ENCODE measurements at places on chromosomes 6 and 20.
A peak's percentile ranks its signal among the peaks of the same experiment; 100 is the strongest.

GRCh38 chr6:154611241-154611640 is 100.8 kb upstream of the CNKSR3 start:
- no peak for DNase-seq

DNA sequence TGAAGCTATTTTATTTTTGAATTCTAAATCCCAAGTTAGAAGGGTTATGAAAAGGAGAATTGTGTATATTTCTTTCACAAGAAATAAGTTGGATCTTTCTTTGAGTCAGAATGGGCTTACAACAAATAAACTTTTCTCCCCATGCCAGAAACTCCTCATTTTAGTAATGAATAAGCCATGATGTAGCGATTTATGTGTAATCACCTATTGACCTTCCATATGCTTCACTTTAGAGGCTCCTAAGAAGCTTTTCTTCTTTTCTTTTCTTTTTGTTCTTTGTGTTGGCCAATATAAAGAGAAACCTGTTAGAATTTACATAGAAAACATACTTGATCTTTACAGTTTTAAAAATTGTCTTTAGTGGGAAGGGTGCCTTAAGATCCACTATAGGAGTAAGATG is 370.2 kb downstream of the UTRN start:
- DNase-seq, result no peak

GRCh38 chr20:833121-833449 is 430 bp upstream of the FAM110A start:
- no peak for DNase-seq

- no peak for DNase-seq
These were observed 104.7 kb downstream of the BMP7 start for GRCh38 chr20:57161478-57162361.

- no peak for DNase-seq
These were observed 10.7 kb downstream of the NELFCD start for GRCh38 chr20:58991715-58992114.

DNA sequence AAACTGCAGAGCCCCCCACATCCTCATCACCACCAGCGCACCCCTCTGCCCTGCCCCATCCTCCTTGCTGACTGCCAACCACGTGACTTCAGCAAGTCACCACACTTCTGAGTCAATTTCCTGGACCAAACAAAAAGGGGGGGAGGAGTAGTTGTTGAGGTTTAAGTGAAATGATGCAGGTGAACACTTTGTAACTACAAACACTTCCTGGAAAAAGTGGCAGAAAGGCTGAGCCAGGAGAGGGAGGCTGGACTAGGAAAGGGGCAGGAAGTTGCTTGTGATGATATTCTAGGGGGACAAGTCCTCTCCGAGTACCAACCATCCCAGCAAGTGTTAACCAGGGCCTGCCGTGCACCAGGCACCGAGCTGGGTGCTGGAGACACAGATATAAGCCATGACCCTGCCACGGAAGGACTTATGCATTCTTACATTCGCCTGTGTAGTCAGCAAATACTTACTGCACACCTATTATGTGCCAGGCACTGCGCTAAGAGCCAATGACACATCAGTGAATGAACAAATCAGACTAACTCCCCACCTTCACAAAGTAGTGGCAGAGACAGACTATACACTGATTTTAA is 67.3 kb downstream of the PREX1 start:
- DNase-seq, result peak; percentile 73

DNA sequence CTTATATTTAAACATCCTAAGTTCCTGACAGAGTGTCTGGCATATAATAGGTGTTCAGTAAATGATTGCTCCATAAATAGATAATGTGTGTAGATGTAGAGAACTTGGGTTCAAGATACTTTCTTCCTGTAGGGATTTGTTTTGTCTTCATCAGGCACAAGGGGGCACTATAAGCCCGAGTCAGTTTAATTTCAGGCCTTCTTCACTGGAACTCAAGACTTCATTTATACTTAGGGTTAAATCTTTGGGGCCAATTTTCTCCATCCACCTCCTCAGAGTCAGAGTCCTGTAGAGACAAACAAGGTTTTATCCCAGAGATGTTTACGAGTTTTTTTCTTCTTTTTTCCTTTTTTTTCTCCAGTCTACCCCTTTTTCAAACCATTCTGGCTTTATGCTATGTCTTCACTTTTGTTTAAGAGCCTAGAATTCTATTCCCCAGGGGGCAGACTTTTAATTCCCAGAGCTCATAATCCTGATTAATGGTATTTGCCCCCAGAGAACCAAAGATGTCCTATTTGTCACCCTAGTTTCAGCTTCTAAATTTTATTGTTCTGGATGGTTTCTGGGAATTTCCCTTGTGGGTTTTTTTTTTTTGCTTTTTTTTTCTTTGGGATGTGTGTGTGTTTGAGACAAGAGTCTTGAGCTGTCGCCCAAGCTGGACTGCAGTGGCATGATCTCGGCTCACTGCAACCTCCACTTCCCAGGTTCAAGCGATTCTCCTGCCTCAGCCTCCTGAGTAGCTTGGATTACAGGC is 88.4 kb downstream of the HFE start:
- peak; percentile 61 for DNase-seq

- DNase-seq, result no peak
These were observed 27.6 kb upstream of the RBL1 start for GRCh38 chr20:37123441-37123840.

DNA sequence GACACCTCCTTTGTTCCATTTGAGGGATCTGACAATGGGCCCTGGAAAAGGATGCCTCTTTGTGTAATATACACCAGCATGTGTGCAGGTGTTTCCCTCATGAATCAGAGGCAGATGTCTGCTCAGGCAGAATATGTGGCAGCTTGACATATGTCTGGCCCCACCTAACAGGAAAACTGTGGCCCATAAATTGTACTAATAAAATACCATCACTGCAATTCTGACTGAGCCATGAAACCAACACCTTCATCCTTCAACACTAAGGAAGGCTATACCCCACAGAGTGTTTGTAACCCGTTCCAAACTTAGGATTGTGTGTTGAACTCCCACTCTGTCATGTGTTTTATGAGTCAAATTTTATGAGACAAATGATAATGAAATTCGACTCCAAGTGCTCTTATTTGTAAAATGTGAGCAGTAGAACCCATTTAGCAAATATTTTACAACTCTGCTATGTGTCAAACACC is 22.7 kb downstream of the LAMA4 start:
- DNase-seq, result no peak

- DNase-seq, result no peak
These were observed 2.4 kb downstream of the CEP85L start for GRCh38 chr6:118648866-118649554.

Measured in stimulated activated CD4-positive, alpha-beta T cell treated with anti-CD3 and anti-CD28 coated beads, Interleukin-4, amount 100 ng/mL, for 24 hours (primary cell).